CD4-positive, alpha-beta T cell treated with Interleukin-4 for 1 hour (primary cell): ENCODE measurements at places on chromosomes 7 and 10.

DNA sequence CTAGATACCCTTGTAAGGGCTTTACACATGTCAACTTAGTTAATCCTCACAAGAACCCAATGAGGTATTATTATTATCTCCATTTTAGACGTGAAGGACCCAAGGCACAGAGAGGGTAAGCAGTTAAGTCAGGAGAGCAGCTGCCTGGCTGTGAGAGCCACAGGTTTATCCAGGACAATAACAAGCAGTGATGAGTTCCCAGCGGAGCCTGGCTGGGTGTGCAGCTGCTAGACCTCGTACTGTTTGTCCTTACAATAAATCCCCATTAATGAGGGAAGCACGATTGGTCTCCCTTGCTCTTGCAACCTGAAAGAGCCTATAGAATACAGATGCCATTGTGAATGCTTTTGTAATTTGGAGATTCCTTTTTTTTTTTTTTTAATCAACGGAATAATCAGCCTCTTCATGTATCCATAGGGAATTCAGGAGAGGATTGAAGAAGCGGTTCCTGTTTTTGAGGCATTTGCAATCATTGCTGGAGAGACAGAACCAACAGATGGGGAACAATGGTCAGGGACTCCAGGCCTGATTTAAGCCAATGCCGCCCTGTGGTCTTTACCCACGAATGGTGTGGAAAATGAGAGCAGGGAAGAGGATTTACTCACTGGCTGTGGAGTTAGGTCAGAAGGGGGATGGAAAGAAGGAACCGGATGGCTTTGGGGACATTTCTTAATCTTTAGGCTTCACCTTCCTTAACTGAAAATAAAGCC lies 12.3 kb upstream of the ASB4 start:
- DNase-seq = no peak

DNA sequence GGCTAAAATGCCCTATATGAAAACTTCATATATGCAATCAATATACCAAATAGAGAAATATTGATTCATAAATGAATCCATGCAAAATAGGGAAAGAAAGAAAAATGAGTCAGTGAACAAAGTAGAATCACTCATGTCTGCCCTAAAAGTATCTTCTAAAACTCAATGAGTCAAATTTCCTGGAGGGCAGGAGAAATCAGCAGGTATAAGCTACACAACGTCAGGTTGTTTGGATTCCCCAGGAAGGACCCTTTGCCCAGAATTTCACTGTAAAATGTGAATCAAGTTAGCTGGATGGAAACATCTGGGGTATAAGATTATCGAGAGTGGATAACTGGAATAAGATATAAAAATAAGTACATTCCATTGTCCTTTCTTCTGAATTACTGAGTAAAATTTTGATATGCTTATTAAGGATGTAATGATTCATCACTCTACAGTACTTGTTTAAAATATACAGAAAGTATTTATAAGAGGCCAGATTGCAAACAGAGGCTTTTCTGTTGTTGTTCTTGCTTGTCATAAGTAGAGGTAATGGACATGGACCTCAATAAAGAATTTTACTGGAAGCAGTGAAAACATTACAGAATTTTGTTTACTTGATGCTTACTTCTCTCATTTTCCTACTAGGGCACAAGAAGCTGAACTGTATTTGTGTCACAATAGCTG lies 99.0 kb downstream of the AGMO start:
- no peak for DNase-seq

- no peak for DNase-seq
Observed at GRCh38 chr10:74071157-74071556, 73.2 kb downstream of the VCL start.

DNA sequence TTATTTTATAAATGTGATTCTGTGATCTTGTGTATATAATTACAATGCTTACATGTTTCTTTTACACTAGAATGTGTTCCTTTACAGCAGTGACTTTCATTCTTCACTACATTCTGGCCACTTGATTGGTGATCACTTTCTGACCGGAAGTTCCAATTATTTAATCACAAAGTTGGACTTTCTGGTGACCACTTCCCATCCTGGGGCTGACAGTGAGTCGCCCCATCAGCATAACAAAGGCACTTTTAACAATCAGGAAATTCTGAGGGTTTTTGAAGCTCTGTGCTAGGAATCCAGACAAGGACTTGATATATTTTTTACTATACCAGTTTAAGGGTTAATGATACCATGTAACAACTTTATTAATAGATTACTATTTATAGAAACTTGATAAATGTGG lies 282.3 kb upstream of the KAT6B start:
- no peak for DNase-seq

GRCh38 chr10:33125522-33126517 lies 167.8 kb upstream of the ITGB1 start:
- DNase-seq = peak; percentile 71

DNA sequence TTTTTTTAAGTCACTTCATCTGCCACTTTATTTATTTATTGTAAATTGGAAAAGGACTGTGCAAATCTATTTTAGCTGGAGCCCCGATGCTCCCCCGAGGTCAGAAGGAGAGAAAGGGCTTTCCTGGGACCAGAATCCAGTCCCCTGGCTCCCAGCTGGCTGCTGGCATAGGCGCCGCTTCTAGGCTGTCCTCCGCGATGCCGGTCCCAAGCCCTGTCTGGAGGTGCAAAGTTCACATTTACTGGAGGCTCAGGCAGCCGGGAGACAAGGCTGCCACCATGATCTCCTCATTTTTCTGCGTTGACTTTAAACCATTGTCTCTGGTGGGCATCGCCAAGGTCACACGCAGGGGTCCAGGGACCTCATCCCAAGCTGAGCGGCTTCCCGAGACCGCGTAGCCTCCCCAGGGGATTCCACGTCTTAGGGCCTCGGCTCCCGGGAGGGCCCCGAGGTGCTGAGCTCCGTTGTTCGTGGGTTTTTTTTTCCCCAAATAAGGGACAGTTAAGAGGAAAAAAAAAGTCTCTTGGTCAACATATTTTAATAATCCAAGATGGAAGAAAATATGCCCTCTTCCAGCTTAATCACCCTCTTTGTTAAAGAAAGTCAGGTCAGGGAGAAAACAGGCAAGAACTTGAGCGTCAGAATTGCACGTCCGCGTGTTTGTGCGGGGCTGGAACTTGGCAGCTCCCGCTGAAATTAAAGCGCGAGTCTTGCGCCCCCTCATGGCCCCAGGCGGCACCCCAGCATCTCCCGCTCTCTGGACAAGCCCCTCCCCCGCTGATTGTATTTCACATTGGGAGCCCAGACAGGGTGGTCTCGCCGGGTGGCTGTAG lies 11.9 kb downstream of the RGR start:
- DNase-seq = no peak

DNA sequence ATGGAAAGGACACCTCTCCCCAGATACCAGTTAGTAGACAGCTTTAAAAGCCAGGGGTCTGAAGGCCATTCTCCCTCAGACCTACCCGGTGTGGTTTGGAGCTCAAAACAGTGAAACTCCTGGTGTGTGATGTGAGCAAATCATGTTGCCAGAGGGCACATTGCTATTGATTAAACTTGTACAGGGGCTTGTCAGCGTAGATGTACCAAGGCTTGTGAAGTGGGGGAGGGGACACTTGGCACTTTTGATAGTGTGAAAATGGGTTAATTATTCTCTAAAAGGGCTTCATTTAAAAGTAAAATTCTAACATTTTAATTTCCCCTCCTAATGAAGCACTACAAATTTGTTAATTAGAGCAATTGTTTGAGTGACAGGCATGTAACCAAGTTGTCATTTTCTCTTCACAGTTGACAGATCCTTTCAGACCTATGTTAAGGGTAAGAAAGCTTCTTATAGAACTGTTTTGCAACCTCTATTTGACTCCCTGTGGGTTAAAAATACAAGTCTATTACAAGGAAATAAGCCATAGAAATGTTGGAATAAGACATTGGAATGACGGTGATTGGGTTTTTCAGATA lies 356.9 kb upstream of the GALNT17 start:
- no peak for DNase-seq

DNA sequence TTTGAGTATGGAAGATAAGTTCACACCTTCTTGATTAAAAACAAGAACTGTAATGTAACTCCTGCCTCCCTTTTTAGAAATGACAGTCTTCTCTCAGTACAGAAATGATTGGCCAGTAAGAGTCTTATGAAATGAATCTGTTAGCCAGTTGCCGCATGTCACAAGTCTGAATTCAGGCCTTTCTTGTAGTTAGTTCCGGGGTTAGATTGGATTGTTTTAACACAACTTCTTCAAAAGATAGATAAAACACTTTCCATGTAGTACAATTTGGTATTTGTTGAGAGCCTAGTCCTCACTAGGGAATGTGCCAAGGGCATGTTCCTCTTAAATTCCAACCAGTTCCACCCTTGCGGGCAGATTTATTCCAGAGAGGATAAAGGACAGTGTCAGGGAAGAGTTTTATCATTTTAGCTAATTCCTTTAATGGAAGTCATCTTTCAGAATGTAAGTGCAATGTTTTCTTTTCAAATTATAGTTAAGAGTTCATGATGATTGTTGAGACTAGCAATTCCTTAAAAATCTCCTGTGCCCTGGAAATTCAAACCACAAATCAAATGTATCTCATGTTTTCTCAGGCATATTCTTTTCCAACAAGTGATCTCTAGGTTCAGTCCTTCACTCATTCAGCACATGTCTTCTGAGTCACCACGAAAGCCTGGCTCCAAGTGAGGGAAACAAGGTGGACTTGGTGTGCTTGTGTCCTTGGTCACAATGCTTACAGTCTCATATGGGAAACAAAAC lies 4.1 kb downstream of the FHIP2A start:
- DNase-seq = peak; percentile 21

DNA sequence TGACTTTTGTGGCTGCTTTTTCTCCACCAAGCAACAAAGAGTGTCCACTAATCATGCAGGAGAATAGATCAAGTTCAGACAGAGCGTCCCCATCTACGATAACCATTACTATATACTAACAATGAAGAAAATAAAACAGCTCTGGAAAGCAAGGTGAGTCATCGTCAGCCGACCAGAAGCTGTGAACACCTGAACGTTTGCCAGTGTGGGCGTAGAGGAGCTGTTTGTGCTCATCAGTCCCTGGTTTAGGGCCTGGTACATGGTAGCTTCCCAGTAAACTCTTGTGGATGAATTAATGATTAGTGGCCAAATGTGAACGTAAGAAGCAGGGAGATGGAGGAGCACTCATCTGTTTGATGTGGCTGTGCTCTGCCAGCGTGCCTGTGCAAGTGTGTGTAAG lies 180.7 kb downstream of the EVX1 start:
- no peak for DNase-seq

DNA sequence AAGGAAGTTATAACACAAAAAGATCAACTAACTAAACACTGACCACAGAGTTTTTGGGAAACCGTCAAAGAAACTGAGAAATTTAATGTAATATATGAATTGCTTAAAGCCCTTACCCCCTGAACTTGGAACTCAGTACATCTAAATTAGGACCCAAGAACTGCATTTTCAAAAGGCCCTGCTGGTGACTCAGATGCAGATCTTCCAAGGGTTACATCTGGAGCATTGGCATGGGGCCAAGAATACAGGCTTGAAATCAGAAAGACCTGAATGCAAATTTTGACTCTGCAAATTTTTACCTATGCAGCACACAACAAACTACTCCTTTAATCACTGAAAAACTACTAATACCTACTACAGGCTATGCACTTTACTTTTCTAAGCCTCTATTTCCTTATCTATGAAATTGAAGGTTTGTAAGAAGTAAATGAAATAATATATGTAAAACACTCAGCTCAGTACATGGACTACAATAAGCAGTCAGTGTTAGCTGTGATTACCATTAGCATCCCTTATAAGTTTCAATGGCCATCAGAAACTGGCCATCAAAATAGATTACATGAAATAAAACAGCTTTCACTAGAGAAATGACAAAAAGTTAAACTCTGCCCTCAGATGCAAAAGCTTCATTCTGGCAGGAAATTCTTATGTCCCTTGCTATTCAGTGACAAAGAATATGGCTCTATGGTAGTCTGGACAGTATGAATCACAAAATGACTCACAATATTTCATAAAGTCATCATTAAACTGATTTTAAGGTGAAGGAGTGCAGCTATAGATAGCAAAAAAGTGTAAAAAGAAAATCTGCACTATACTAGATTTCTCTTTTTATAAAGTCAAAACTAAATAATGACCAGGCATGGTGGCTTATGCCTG lies 43.6 kb downstream of the NSUN6 start:
- DNase-seq = no peak
